Activated CD8-positive, alpha-beta memory T cell treated with anti-CD3 and anti-CD28 coated beads, Interleukin-2, amount 50 U/mL, for 48 hours (primary cell): ENCODE measurements at places on chromosomes 1 and 21.

GRCh38 chr1:8332806-8333205 is 14.9 kb downstream of the SLC45A1 start:
- no peak for DNase-seq

DNA sequence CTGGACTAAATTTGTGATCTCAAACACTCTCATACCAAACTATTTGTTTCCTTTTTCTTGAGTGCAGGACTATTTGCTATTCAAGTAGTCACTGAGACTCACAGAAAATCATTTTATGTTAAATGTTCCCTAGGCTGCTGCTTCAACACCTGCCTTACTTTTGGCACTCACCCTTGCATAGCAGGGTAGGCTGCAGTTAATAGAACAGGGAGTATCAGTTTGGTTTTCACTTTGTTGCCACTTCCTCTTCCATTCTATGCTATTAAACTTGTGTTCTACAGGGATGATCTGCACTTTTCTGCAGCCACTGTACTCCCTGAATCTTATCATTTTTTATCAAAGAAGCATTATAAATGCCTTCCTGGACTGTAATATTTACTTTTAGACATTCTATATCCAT is 148.7 kb upstream of the PRMT6 start:
- DNase-seq = no peak

DNA sequence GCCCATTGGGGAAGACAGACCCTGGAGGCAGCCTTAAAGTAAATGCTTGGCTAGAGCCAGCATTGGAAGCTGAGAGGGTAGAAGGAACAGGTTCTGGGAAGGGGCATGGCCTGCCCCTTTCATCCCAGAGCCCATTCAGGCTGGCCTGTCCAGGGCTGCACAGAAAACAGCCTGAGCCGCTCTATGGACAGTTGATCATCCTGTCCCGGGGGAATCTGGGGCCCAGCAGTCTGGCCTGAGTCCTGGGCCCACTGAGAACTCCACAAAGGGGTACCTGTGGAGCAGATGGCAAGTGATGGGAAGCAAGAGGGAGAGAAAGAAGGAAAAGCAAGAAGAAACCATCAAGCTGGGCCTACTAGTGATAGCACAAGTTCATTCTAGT is 13.2 kb downstream of the TMEM81 start:
- DNase-seq = peak; percentile 23

DNA sequence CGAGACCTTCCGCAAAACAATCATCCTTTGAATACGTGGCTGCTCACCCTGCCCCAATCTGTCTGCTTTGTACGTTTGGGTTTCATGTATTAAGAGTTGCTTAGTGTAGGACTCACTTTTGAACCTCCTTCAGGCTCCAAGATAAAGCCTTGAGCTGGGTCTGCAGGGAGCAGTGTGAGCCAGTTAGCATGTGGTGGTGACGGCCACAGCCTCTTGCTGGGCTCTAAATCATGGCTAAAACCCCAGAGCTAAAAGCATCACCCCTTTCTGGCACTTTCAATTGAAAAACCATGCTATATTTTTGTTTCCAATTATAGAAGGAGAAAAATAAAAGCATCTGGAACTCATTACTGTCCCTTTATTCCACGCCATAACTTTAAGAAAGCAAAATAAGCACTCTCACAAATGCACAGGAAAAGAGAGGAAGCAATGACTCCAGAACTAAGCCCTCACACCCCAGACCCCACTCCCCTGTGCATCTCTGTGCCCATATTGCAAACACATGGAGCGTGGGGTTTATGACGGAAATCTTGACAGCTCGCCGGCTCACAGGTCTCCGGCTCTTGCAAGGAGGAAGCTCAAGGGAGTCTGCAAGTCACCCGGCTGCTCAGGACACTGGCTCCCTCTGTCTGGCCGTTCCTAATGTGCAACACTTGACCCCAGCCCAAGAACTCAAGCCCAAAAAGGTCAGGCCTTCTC is 135.5 kb downstream of the MIS18A start:
- no peak for DNase-seq

- no peak for DNase-seq
Observed at GRCh38 chr1:21811875-21812305, at the start of gene LDLRAD2. LDLRAD2 (plus strand) TSS chr1:21812265; CDS start chr1:21812452, 187 bp downstream.

DNA sequence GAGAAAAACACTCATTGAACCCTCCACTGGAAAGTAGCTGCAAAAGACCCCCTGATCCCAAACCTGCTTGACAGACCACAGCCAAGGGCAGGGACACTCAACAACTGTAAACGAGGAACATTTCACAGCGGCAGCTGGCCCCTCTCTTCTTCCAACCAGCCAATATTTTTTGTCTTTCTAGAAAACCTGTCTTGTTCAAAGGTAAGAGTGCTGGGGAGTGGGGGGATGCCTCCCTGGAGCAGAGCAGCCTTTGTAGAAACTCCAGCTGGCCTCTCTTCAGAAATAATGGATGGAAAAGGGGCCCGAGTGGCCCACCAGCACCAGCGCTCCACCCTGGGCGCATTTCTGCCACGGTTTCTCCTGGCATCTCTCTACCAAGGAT is 384.0 kb downstream of the RRAGC start:
- DNase-seq = no peak

- DNase-seq = no peak
Observed at GRCh38 chr21:34126269-34126668, 52.9 kb downstream of the MRPS6 start.

- DNase-seq = no peak
Observed at GRCh38 chr1:36539526-36539925, 56.8 kb upstream of the CSF3R start.

- no peak for DNase-seq
Observed at GRCh38 chr1:58363585-58363984, 182.9 kb downstream of the OMA1 start.

GRCh38 chr1:168360151-168361021 is 79.7 kb downstream of the TBX19 start:
- DNase-seq = peak; percentile 68

- no peak for DNase-seq
Observed at GRCh38 chr21:32329776-32330175, 31.1 kb downstream of the MRAP start.

DNA sequence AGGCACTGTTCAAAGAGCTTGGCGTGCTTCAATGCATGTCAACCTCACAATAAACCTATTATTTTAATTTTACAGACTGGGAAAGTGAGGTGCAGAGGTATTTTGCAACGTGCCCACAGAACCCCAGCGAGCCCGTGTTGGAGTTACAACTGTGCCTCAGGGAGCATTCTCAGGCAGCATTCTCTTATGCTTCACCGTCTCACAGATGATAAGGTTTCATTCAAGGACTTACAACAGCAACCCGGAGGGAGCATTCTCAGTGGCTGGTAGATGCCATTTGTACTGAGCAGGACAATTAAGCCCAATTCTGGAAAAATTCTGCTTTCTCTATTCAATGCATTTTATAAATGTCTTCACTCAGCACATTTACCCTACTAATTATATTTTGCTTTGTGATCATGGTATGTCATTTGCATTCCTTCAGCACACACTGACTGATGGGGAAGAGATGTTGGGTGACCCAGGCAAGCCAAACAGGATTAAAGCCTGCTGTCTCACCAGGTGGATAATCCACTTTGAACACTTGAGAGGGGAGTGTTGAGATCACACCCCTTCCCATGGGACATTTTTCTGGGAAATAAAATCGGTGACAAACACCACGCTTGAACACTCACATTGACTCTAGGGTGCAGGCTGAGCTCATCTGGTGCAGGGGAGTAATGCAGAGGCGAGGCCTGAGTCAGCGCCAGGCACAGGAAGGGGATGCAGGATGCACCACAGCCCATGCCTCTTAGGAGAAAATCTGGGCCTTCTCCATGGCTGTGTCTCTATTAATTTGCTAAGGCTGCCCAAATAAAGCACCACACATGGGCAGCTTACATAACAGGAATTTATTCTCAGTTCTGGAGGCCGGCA is 113.9 kb downstream of the CLIC6 start:
- no peak for DNase-seq

DNA sequence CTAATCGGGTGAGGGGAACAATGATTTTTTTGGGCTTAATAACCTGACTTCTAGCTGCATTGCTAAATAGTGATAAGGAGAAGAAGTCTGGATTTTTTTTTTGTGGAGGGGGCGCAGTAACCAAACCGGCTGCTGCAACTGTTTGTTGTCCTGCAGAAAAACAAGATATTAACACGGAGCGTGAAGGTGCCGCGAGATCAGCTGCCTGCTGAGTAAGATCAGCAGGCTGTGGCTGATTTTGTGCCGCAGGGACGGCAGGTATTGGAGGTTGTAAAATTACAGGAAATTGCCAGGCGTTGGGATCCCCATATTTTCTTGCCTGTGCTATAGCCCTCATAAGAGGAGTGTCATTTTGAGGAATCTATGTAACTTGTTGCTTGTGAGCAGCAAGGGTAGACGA is 8.7 kb upstream of the LRRC47 start:
- no peak for DNase-seq

- DNase-seq = no peak
Observed at GRCh38 chr1:119795261-119796200, 15.7 kb downstream of the REG4 start.

- DNase-seq = no peak
Observed at GRCh38 chr1:4664606-4665005, 10.2 kb downstream of the AJAP1 start.
